Body of pancreas (tissue), 4 donors: ENCODE measurements at places on chromosomes 6 and 20. TPM values are rescaled to one million over a fixed set of nuclear protein-coding genes. Genes with fewer than 3 reads are reported as not detected.
A peak's percentile ranks its signal among the peaks of the same experiment; 100 is the strongest.

DNA sequence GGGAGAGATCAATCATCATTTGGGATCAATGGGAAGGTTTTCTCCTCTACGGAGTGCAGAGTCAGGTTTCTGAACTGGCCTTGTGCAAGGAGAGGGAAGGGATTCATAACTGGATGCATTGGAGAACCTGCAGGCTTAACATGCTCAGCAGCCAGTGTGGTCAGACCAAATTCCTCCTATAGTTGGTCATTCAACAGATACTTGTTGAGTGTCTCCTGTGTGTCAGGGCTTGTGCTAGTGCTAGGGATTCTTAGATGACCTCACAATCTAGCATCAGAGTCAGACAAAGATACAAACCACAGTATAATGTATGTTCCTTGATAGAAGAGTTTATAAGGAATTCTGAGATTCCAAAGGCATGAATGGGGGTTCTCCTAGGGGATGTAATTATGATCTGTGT is 23.9 kb downstream of the RALY start:
- DNase-seq: no peak

DNA sequence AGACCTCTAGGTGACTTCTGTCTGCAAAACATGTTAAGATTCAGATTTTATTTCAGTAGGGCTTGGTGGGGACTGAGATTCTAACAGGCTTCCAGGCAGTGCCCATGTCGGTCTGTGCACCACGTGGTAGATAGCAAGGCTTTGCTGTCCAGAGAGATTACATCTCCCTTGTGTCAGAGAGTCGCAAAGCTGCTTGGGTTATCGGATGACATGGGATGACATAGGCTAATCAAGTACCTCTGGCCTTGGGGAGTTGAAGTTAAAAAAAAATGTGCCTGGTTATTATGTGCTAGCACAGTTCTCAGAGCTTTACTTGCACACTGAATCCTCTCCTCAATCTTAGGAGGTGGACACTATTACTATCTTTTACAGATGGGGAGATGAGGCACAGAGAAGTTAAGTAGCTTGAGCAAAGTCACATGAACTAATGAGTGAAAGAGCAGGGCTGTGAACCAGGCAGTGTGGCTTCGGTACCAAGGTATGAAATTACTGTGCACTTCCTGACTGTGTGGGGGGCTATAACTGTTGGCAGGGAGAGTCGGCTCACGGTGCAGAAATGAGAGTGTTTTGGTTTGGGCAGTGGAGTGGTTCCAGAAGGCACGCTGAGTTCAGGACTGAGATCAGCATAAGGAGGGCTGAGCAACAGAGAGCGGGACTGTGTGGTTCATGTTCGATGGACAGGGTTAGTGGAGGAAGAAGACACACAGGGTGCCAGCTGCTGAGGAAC is 41.1 kb downstream of the FARS2 start:
- DNase-seq: no peak

DNA sequence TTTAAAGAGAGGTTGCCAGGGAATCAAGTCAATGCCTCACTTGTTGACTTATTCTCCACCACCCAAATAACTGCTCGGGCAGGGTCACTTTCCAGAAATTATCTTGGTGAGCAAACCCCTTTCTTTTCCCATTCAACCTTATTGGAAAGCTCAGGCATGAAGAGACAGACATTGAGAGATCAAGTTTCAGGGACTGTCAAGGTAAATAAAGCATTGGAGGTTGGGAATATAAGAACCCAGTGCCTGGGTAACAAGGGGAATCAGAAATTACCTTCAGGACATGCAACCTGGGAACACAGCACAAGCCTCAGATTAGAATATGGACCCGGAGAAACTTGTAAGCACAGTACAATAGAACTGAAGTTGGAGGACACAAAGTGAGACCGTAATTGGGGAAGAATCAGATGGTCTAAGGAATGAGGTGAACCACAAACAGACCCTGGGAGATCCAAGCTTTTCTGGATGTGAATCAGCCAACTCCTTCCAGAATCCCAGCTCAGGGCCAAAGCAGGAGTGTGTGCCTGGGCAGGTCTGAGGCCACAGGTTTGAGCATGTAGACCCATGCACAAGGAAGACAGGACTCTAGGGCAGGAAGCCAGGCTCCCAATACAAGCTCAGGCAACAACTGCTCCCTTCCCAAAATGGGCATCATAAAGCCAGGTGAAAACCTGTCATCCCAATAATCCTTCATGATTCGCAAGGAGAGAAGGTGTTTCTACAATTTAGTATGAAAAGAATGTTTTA is 512.8 kb downstream of the MAFB start:
- no peak for DNase-seq

DNA sequence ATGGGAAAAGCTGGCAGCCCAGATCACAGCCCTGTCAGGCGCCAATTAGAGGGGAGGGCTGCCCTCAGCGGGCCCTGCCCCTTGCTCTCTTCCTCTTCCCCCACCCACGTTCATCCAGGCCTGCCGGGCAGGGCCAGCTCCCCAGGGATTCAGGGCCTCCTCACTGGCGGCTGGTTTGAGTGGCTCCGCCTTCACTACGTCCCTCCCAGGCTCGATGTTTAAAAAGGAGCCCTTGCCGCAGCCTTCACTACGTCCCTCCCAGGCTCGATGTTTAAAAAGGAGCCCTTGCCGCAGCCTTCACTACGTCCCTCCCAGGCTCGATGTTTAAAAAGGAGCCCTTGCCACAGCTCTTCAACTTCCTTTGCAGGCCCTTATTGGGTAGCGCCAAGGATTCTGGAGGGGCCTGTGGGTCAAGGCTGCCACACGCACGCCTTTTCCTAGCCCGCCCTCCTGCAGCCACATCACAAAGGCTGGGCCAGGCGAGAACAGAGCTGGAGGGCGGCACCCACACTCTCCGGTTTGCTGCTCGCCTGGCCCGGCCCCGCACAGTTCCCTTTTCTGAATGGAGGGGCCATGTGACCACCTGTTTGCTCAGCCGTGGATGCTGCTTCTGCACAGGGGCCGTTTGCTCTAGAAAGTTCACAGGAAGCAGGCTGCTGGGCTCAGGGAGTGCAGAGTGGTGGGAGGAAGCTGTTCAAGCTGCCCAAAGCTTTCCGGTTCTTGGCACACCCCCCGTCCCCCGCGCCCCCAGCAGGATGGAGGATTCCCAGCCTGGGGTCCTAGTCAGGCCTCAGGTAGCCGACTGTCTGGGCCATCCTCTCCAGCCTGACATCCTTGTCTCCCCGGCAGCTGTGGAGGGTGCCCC is 1.6 kb downstream of the SLC17A9 start:
- no peak for DNase-seq

GRCh38 chr20:45117581-45117980 is 2.6 kb upstream of the WFDC5 start:
- DNase-seq: no peak

DNA sequence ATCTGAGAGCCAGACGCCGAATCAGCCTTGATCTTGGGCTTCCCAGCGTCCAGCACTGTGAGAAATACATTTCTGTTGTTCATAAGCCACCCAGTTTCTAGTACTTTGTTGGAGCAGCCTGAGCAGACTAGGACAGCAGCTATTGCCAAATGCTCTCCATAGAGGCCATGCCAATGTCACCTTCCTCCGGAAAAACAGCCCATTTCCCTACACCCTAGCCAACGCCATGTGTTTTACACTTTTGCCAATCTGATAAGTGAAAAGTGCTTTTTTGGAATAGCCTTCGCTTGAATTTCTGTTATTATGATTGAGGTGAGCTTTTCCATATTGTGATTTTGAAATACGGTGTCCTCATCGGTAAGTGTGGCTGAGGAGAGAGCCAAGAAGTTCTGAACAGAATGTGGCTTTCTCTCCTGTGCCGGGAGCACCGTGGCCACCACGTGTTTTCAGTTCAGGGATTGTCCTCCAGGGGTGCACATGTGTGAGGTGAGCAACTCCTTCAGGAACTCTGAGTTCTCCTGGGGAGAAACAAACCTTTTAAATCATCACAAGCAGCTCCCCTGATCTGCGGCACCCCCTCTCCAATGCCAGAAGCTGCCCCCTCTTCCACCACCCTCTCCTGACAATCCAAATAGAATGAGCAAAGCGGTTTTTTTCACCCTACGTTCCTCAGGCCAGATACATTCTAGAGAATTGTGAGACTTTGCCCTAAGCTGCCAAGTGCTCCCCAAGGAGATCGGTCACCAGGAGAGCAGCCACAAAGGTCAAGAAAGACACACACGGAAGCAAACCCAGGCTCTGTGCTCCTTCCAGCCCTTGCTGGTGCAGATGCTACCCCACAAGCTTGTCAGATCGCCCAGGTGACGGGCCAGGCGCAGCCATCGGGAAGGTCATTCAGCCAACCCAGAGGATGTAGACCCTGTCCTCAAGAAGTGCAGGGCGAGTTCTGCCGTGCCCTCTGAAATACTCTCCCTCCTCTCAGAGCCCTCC is 36.0 kb downstream of the TAF8 start:
- peak; percentile 65 for DNase-seq

GRCh38 chr6:57017069-57017468 is 29.4 kb upstream of the KIAA1586 start:
- no peak for DNase-seq

- no peak for DNase-seq
Observed at GRCh38 chr20:24163506-24163905, 174.9 kb upstream of the GGTLC1 start.

GRCh38 chr6:112281821-112282615 is 27.7 kb upstream of the LAMA4 start:
- peak; percentile 38 for DNase-seq

GRCh38 chr20:38715646-38716045 is 8.6 kb upstream of the SLC32A1 start:
- DNase-seq: no peak

DNA sequence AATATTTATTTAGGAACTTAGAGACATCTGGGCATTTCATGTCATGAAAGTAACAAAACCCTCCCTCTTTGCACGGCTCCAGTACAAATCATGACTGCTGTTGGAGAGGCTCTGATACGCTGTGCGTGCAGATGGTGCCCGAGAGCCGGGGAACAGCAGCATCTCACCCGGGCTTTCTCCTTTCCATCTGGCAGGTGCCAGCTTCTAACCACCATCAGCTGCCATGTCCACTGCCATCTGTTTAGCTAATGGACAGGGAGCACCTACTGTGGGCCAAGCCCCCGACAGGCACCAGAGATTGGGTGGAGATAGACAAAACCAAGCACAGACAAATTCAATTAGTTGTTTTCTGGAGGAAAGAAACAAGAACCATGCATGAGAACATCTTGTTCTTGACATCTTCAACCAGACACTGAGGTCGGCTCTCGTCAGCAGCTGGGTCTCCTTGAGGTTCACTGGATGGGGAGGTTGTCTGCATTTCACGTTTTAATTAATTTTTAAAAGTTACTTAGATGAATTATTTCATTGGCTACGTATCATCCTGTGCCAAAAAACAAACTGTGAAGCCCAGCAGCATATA is 323.7 kb downstream of the THBS2 start:
- no peak for DNase-seq

GRCh38 chr6:153170511-153170910 is 39.4 kb upstream of the RGS17 start:
- no peak for DNase-seq

DNA sequence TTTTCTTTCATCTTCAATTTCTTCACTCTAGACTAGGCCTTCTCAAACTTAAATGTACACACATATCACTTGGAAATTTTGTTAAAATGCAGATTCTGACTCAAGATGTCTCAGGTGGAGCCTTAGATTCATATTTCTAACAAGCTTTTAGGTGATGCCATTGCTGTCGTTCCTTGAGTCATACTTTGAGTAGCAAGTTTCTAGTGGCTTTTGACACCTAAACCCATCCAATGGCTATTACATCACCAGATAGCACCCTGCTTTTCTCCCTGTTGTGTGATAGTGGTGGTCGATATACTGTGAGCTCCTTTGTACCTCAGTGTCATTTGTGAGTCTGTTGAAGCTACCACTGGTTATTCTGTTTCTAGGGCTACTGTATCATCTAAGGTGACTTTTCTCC is 34.8 kb upstream of the BAG2 start:
- DNase-seq: no peak

DNA sequence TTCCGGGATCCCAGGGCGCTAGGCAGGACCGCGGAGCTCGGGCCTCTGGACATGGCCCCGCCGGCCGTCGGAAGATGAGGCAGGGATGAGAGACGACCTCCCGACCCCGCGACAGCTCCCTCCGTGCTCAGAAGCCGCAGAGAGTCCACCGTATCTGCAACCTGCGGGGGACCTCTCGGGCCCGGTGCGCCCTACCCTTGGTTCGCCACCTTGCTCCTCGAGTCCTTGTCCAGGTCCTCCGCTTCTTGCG is 301 bp downstream of the PPP1R3D start:
- DNase-seq: peak; percentile 47

GRCh38 chr6:115901896-115902295 is 158.8 kb downstream of the FRK start:
- no peak for DNase-seq

DNA sequence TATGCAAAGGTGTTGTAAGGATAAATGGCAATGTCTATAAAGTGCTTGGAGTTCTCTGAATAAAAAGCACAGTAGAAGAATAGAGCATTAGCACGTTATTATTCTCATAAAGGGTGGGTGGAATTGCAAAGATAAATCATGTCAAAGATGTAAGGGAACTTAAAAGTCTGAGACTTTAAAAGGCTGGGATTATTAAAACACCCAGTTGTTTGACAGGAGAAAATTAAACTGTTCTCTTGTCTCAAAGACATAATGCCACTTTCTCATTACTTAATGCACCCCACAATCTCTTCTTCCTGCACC is 70.4 kb upstream of the PDE10A start:
- no peak for DNase-seq

DNA sequence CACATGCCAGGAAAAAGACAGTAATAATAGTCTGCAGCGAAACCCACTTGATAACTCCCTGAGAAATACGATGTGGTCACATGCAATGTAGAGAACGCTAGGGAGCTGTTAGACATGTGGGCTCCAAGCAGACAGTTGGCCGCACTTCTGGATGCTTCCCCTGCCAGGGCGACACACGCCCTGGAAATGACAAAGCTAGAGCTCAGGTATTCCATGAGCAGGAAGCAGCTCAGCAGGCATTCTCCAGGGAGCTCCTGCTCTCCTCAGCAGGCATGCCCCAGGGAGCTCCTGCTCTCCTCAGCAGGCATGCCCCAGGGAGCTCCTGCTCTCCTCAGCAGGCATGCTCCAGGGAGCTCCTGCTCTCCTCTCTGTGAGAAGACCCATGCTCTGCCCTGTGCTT is 52.4 kb upstream of the NXT1 start:
- DNase-seq: no peak

GRCh38 chr6:47579040-47579439 is 101.5 kb downstream of the CD2AP start:
- no peak for DNase-seq

Gene ESR1
- 0.52 TPM for total RNA-seq

Gene HFE
- 2.0 TPM for total RNA-seq

Gene RIPOR2
- total RNA-seq: 1.3 TPM

Gene TAAR5
- total RNA-seq: not detected

Gene NKAIN4
- not detected for total RNA-seq

Gene RFX6
- total RNA-seq: 0.66 TPM

Gene ULBP2
- not detected for total RNA-seq

Gene C20orf202
- not detected for total RNA-seq

Gene TBX18
- total RNA-seq: 2.0 TPM

Gene OXT
- total RNA-seq: not detected

Gene LRFN2
- not detected for total RNA-seq

Gene FNDC11
- total RNA-seq: 0.66 TPM

Gene GSTA1
- total RNA-seq: 33.2 TPM

Gene SLC22A16
- total RNA-seq: not detected
